Fibroblast of mammary gland (primary cell): ENCODE measurements at places on chromosomes 3 and 15.

DNA sequence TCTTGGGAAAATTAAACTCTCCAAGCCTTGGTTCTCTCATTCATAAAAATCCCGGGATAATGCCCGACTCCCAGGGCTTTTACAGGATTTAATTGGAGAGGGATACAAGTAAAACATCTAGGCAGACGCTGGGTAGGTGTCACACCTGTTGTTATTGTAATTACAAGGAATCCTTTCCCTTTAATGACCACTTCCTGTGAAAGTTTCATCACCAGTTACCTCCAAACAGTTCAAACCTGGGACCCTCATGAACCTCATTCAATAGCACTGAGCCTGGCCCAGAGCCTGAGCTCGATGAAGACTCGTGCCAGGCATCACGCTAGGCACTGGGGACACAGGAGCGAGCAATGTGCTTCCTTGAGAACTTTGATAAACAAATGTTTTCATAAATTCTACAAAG is 2.1 kb upstream of the RYK start:
- no peak for DNase-seq

DNA sequence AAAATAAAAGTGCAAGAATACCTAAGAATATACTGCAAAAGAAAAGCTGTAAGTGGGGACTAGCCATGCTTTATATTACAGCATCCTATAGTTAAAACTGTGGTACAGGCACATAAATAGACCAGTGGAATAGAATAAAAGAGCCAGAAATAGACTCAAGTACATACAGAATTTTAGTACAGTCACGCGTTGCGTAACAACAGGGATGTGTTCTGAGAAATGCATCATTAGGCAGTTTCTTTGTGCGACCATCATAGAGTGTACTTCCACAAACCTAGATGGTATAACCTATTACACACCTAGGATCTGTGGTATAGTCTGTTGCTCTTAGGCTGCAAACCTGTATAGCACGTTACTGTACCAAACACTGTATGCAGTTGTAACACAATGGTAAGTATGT is 61.8 kb downstream of the PCCB start:
- DNase-seq = peak; percentile 34

DNA sequence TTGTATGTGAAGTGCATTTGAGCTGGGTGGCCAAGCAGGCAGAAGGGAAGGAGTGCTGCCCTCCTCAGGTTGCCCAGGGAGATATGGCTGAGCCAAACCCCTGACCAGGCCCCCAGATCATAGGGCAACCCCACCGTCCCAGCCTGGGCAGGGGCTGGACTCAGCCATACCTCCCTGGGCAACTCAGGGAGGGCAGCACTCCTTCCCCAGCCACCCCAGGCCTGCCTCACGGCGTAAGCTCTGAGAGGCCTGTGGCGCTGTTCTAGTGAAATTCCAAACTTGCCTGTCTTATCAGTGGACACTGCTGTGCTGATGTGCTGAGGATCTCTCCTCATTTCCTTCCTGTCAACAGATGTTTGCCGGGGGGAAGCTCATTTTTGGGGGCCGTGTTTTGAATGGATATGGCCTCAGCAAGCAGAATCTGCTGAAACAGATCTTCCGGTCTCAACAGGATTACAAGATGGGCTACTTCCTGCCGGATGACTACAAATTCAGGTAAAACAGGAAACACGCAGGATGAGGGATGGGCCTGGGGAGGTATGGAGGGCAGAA is 57.6 kb upstream of the FGD5 start:
- no peak for DNase-seq

GRCh38 chr3:53199834-53200233 is 38.8 kb downstream of the PRKCD start:
- no peak for DNase-seq

DNA sequence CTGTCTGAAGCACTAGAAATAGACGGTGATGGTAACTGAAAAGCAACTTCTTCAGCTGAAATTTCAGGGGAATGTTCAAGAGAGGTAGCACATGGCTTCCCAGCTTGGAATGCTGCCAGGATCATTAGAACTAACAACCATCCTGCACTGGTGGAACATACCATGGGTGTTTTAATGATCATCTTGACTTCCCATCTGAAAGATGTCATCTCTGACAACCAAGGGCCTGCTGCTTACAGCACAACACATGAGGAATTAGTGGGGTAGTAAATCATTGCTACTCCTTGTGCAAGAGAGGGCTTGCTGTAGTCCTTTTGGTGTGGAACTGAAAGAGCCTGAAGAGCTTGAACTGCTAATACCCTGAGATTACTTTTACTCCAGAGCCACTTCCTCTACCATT is 853.7 kb downstream of the MCTP2 start:
- DNase-seq = peak; percentile 11
